ENCODE measurements at places on chromosomes 2 and 18.

DNA sequence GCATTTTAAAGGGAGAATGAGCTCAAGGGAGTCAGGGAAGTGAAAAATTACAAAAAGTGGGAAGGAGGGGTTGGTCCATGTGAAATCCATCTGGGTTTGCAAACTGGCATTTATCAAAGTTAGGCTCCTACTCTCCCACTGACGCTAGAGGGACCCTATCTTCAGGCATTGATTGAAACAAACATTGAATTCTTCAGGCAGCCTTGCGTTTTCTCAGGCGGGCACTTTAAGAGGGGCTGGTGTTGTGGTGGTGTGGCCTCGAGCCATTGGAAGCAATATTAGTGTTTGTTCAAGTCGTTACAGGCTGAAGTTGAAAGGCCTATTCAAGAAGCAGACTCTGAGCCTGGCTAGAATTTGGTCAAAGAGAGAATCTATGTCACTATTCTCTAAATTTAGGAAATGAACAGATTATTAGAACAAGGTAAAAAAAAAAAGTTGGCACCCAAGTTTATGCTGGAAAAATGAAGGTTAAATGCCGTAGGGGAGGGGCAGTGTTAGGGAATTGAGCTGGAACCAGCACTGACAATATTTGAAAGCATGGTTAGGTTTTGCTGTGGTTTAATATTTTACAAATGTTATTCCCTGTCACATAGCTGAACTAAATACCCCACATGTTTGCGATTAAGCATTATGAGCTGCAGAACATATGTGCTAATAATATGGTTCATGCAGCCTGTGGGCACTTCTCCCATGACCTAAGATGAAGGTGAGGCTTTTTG, 36.8 kb downstream of the STON1 start:
- DNase-seq = peak; percentile 59

- DNase-seq = peak; percentile 50
Measured at GRCh38 chr2:73985308-73986084, 786 bp downstream of the TET3 start.

DNA sequence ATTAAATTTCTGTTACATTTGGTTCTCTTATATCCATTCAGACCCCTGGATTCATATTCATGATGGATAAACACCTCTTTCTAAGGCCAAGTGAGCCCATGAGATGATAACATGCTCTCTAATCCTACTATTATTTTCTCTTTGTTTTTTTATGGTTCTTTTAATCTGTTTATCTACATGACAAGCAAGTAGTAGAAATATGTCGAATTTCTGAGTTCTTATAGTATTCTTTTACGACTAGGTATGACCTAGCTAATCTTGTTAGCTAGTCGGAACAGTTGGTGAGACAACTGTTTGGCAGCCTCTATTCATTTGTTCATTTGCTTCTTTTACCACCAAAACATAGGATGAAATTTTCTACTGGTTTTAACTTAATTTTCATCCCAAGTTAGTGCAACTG, 98.1 kb upstream of the SCG2 start:
- no peak for DNase-seq

GRCh38 chr2:69667805-69668382, 24.4 kb upstream of the AAK1 start:
- no peak for DNase-seq

DNA sequence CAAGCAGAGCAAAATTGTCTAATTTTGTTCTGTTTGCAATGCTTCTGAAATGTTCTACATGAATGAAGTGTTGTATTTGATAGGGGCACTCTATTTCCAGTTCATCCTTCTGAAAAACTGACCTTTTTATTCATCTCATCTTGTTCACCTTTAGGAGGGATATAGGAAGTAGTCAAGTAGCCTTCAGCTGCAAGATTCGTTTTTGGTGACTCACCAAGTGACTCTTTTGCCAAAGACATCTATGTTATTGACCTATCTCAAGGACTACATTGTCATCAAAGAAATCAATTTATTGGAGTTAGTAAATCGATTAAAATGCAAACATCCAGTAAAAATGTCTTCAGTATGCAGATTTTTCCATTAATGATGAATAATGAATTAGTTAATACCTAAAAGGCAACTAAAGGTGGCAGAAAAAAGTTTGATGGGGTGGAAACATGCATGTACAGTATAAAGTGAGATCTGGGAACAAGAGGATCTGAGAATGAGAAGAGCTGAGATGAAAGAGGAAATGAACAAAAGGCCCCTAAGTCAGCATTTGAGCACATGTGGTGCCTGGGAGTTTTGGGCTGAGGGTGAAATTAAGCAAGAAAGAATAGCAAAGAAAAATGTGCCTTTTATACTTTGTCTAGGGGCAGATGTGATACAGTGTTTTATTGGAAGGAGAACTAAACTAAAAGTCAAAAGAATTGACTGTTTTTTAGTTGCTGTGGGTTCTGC, 255.1 kb upstream of the LINC00305 start:
- DNase-seq = no peak

GRCh38 chr2:174621323-174621722, 23.7 kb upstream of the WIPF1 start:
- no peak for DNase-seq

DNA sequence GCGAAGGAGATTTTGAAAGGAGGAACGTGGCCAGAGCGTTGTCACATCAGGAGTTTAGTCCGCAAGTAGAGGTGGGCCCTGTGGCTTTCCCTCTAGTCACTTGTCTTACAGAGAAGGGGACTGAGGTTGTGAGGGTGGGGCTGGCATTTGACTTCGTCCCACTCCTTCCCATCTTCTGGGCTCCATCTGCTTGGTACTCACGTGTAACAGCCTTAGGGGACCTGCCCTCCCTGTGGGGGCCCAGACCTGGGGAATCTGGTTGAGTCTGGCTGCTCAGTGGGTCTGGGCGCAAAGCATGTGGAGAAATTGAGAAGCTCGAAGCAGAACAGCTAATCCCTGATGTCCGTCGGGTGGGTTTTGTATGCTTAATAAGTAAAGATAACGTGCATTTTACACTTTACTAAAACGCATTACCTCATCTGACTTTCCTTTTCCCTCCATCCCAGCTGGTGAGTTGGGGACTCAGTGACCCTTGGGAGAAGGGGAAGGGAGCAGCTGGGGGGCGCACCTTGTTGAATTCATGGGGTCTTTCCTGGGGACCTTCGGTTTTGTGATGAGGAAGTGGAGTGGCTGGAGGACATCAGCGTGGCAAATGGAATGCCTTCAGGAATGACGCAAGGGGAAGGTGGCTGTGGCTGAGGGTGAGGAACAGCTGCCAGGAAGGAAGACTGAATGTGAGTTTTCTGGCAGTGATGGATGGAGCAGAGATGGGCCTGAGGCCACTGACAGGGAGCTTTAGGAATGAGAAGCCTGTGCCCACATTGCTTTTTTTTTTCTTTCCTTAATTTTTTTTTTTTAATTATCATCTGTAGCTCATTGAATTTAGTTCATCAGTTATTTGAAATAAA, 44.8 kb downstream of the ASAP2 start:
- no peak for DNase-seq

DNA sequence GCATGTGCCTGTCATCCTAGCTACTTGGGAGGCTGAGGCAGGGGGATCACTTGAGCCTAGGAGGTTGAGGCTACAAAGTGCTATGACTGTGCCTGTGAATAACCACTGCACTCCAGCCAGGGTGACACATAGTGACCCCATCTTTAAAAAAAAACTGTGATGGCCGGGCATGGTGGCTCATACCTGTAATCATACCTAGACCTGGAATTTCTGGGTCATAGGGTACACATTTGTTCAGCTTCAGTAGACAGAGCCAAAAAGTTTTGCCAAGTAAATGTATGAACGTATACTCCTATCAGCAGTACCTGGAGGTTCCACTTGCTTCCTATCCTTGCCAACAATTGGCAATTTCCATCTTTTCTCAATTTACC, 6.4 kb upstream of the IGFBP2 start:
- no peak for DNase-seq

DNA sequence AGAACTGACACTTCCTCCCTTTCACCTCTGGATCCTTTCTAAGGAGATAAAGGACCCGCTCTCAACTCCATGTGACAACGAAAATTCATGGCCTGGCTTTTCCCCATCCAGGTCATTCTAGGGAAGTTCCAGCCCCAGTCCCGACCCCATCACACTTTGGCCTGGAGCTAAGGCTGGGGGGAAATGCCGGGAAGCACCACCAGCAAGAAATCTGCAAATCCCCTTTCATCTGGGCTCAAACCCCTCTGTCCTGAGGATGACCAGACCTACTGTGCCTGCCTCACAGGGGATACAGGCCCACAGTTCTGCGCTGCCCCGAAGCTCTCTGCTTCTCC, 1.3 kb downstream of the SIX2 start:
- DNase-seq = no peak

DNA sequence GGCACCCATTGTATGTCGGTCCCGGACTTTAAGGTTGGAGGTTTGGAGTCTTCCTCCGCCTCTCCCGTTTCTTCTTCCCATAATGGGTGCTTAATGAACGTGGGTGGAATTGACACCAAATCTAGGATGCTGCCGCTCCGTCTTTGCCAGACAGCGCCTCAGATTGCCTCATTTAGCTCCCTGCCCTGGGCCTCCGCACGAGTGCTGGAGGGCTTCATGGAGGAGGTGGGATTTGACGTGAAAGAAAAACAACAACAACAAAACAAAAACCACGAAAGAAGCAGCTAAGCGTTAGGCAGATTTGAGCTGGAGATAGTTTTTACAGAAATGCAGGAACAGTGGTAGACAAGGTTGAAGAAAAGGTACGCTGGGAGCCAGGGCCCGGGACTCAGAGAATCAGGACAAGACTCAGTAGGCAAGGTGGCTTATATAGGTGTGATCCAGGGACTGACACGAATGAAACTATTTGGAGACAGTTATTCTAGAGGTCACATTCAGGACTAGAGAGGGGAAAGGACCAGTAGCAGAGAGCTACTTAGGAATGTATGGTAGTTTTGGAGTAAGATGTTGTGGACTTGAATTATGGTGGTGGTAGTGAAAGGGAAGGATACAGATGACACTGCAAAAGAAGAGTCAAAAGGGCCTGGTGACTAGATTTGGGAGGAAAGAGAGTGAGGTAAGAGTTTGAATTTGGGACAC, 605 bp downstream of the ZNF2 start:
- DNase-seq = no peak

GRCh38 chr2:220512419-220512818, 885.0 kb downstream of the SLC4A3 start:
- DNase-seq = no peak

DNA sequence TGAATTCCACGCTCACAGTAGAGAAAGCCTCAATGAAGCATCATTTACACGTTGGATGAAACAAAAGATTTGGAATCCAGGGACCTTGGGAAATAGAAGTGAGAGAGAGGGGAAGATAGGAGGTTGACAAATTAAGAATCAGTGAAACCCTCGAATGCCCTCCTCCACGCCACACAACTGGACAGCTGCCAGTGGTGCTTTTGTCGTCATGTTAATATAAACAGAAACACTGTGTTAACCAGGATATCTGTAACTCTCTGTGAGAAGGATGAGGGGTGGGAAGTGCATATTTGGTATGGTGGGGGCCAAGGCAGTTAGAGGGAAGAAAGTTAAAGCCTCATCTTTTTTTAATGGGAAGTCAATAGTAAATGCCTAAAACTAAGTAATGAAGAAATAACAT, 108.7 kb downstream of the GFPT1 start:
- DNase-seq = no peak

- no peak for DNase-seq
Measured at GRCh38 chr18:71831039-71831438, 713.1 kb downstream of the CBLN2 start.

GRCh38 chr2:217151509-217152206, 291.8 kb upstream of the TNP1 start:
- DNase-seq = no peak

DNA sequence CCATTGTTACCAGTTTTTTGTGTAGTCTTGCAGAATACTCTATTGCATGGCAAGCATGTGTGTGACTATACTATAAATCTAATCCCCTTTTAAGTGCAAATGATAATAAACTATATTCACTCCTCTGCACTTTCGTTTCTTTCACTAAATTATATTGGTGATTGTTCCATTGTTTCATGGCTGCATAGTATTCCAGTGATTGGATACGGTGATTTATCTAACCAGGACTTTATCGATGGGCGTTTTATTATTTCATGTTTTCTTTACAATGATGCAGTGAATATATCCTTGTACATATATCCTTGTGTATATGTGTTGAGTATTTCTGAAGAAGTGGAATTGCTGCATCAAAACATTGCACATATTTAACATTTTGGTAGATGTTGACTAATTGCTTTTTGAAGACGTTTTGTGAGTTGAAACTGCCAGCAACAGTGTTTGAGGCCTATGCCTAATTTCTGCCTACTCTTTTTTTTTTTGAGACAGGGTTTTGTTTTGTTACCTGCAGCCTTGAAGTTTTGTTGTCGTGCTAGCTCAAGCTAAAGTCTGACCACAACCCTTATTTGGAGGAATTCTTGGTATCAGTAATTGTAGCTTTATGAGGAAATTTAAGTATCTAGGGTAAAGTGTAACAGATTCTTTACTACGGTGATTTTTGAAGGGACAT, 2.7 kb downstream of the MIB1 start:
- DNase-seq = no peak

- DNase-seq = no peak
Measured at GRCh38 chr2:173948842-173949241, 16.3 kb downstream of the SP3 start.

DNA sequence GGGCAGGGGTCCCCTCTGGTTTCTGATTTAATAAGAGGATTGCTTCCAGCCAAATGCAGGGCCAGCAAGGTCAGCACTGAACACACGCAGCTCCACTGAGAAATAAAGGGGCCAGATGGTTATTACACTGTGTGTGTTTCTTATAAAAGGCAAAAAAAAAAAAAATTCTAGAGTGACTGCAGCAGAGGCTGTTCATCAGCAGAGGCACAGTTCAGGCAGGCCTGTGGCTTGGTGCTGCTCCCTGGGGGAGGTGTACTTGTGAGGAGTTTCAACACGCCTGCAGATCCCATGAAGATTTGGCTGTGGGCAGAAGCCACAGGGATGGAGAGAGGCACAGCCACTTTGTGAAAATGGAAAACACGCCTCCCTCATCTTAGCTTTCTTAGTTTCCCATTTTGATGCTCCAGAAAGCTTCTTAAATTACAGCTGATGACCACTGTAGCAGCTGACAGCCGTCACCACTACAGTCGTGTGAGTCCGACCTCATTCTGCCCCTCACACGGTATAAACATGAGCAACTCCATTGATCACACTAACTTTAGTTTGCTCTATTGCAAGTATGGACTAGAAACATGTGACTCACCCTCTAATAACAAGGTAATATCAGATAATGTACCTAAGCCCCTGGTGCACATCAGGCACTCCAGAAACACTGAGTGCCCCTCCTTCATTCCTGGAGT, 726.5 kb upstream of the RAB6C start:
- DNase-seq = peak; percentile 35

DNA sequence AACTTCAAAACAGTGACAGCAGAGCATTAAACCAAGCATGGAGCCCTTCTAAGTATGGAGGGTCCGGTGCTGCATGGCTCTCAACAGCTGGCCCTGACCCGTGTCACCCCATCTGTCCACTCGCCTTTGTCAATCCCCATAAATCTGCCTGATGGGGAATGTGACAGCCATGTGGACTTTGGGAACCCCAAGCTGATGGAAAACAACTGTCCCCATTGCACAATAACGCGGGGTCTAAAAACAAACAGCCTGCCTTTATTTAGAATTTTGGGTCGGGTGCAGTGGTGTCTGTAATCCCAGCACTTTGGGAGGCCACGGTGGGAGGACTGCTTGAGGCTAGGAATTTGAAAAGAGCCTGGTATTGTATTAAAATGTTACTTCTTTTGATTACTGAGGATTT, 17.1 kb upstream of the THADA start:
- DNase-seq = no peak

- DNase-seq = no peak
Measured at GRCh38 chr2:188416367-188416766, 124.7 kb downstream of the GULP1 start.
